ENCODE measurements at places on chromosomes 2 and 18.

DNA sequence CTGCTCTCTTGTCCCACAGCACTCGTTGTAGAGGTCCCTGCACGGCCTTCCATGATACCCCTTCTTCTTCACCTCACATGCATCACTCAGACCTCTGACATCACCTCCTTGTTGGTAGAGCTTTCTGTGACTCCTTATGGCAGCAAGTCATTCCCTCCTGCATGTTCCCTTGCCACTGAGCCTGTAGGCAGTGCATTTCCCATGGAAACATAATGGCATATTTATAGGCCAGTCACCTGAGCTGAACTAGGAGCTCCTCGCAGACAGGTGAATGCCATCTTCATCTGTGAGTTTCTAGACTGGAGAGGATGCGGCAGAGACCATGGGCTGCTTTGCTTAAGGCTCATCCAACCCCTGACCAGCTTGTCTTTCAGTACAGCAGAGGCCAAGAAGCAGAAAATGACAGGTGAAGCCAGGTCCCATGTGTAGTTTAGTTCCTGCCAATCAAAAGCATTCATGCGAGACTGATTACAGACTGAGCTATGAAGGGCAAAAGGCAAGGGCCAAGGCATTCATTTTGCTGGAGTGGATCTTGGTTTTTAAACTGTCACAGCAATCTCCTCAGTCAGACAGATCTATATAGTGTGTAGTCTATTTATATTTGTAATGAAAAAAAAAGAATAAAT lies 59.4 kb upstream of the NEDD4L start:
- DNase-seq: no peak

DNA sequence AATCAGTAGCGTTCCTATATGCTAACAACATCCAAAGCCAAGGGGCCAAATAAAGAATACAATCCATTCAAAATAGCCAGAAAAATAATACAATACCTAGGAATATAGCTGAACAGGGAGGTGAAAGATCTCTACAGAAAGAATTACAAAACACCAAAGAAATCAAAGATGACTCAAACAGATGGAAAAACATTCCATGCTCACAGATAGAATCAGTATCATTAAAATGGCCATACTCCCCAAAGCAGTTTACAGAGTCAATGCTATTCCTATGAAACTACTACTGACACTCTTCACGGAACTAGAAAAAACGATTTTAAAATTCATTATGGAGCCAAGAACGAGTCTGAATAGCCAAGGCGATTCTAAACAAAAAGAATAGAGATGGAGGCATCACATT lies 57.4 kb downstream of the CCBE1 start:
- no peak for DNase-seq

- no peak for DNase-seq
Observed at GRCh38 chr2:42906557-42907411, 114.4 kb upstream of the HAAO start.

GRCh38 chr18:32435631-32436500 lies 34.8 kb downstream of the GAREM1 start:
- DNase-seq: no peak

DNA sequence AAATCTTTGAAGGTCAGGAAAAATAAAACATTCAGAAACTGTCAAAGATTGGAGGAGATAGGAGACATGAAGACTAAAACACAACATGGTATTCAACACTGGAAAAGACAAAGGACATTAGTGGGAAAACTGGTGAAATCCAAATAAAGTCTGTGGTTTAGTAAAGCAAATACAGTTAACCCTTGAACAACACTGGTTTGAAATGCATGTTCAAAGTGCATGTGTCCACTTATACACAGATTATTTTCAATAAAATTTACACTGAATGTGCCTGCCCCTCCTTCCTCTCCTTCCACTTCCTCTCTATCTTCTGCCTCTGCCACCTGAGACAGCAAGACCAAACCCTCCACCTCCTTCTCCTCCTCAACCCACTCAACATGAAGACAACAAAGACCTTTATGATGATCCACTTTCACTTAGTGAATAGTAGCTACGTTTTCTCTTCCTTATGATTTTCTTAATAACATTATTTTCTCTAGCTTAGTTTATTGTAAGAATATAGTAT lies 14.5 kb downstream of the OLA1 start:
- no peak for DNase-seq

DNA sequence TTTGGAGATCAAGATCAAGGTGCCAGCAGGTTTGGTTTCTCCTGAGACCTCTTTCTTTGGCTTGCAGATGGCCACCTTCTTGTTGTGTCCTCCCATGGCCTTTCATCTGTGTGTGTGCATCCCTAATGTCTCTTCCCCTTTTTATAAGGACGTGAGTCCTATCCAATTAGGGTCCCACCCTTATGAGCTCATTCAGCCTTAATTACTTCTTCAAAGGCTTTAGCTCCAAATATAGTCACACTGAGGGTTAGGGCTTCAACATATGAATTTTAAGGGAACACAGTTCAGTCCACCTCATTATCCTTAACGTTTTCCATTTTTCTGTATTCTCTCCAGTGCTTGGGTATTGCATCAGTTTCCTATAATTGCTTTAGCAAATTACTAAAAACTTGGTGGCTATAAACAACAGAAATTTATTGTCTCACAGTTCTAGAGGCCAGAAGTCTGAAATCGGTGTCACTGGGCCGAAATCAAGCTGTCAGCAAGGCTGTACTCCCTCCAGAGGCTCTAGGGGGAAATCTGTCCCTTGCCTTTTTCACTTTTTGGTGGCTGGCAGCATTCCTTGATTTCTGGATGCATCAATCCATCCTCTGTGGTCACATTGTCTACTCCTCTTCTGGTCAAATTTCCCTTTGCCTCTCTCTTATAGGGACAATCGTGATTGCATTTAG lies 34.1 kb downstream of the CDC42EP3 start:
- no peak for DNase-seq

- DNase-seq: no peak
Observed at GRCh38 chr2:216799873-216800431, 59.9 kb downstream of the TNP1 start.

- DNase-seq: no peak
Observed at GRCh38 chr2:166658901-166659300, 164.9 kb upstream of the SCN7A start.

DNA sequence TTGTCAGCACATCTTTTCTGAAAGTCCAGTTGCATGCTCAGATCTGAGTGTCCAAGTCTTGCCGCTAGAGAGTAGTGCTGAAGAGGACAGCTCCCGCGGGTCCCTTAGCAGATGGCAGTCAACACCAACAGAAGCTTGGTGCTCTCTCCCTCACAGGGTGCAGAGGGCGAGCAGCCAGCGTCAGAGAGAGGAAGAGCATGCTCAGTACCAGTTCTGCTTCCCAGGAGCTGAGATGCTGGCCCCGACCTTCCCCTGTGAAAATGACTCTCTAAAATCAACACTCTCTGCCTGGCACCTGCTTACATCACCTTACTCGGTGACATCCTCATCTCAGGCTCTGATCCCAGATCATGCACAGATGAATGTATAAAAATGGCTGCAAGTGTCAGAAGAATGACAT lies 86.0 kb upstream of the TWIST2 start:
- no peak for DNase-seq

DNA sequence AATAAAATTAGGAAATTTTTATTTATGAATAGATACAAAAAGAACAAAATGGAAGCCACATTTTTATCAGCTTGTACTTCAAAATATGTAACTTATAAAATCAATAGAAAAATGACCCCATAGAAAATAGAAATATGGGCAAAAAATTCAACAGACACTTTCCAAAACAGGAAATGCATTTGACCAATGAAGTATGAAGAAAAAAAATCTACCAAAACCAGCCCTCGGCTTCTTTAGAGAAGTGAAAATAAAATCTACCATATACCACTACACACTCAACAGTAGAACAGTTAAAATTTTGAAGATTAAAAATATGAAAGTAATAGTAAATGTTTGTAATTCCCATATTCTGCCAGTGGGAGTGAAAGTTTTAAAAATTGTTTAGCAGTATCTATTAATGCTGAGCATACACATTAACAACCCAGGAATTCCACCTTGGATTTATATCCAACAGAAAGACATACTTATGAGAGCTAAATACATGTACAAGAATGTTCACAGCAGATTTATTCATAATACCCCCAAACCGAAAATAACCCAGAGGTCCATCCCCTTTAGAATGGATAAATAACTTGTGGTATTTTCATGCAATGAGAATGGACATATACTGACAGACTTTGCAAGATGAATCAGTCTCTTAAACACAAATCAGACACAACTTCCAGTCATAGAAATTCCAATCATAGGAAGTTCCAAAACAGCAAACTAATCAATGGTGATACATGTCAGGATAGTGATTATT lies 318.0 kb downstream of the FIGN start:
- no peak for DNase-seq

DNA sequence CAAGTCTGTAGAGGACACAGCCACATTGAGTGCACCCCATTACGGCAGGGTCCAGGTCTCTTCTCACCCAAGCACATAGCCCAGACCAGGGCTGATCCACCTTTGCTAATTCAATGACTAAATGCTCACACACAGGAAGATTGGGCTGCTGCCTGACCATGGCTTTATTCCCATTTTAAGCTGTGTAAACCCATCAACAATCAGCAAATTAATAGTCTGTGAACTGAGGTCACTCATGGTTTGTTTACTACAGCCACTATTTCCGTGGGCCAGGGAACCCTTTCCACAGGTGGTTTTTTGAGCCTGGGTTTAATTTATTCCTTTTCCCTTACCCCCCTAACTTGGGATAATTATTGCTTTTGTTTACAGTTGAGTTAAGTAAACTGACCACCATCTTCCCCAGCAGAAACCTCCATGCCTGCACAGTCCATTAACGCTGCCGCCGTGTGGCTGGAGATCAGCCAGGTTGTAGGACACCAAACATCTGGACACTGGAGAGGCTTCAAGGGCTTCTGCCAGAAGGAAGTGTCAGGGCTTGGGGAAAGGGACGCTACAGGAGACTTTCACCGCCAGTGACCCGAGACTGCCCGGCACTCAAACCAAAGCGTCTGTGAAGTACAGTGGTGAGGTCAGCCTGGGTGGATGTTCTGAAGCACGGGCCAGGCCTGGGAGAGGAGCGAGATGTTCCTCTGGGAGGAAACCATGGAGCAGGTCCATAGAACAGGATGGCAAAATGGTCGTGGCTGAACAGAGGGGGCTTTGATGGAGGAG lies 282.9 kb downstream of the DYSF start:
- DNase-seq: no peak

GRCh38 chr2:120896901-120897300 lies 161.2 kb downstream of the GLI2 start:
- DNase-seq: no peak

GRCh38 chr2:65914244-65914786 lies 481.9 kb upstream of the SPRED2 start:
- DNase-seq: no peak

DNA sequence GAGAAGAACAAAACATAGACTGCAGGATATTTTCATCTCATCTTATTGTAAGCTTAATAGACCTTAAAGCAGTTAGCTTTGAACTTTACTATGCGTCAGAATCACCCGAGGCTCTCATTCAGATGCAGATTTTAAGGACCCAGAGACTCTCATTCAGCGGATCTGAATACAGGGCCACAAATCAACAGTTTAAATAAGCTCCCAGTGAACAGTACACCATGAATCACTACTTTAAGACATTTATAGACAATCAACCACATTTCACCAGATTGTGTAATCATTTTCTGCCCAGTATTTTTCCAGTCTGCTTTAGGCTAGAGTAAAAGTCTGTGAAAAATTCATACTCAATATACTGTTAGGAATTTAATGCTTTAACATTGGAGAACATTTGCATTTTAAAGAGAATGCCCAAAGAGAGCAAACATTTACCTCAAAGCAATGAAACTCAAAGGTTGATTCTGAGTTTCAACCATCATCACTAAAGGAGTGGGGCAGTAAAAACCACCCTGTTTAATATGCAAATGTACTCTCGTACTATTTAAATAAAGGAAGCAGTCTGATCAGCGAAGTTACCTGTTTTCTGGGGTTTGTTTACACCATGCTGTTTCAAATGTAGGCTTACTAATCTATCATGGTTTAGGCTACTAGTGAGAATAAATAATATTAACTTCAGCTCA lies 11.0 kb upstream of the ALPK2 start:
- DNase-seq: no peak

Measured in activated CD4-positive, alpha-beta T cell treated with anti-CD3 and anti-CD28 coated beads, Interleukin-2, Interleukin-6, amounts not matched to agents 100 ng/mL and 50 ng/mL, durations not matched to agents 16 hours and 8 hours (primary cell).